ENCODE measurements at places on chromosomes 1 and 21.

- no peak for DNase-seq
These were observed 292.5 kb downstream of the NCAM2 start for GRCh38 chr21:21290751-21291150.

GRCh38 chr1:87794788-87795614 lies 466.3 kb downstream of the LMO4 start:
- DNase-seq, result peak; percentile 94

DNA sequence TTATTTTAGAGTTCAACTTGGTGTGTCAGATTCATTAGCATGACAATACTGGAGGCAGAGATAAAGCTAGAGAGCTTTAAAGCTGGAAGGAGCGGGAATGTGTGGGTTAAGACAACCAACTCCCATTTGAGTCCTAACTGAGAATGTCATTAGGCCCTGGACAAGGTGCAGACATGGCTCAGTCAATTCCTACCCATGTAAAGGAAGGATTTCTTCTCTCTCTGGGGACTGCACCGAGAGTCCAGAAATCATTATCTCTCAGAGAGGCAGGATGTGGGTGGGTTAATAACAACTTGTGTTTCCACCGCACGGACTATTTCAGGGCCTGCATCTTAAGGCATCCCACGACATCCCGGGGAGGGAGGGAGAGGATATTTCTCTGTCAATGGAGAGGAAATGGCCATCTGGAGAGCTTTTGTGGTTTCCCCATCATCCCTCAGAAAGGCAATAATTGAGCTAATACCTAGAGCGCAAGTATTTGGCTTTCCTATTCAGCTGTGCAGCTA lies 46.7 kb upstream of the SARS1 start:
- no peak for DNase-seq

GRCh38 chr1:30123896-30124295 lies 599.5 kb downstream of the MATN1 start:
- no peak for DNase-seq

All from RCC 7860 (cell line).